NB4 (cell line): ENCODE measurements at places on chromosomes 3 and 15.
A peak's percentile ranks its signal among the peaks of the same experiment; 100 is the strongest.

- DNase-seq = no peak
Observed at GRCh38 chr15:80556694-80557367, 138.3 kb upstream of the ABHD17C start.

DNA sequence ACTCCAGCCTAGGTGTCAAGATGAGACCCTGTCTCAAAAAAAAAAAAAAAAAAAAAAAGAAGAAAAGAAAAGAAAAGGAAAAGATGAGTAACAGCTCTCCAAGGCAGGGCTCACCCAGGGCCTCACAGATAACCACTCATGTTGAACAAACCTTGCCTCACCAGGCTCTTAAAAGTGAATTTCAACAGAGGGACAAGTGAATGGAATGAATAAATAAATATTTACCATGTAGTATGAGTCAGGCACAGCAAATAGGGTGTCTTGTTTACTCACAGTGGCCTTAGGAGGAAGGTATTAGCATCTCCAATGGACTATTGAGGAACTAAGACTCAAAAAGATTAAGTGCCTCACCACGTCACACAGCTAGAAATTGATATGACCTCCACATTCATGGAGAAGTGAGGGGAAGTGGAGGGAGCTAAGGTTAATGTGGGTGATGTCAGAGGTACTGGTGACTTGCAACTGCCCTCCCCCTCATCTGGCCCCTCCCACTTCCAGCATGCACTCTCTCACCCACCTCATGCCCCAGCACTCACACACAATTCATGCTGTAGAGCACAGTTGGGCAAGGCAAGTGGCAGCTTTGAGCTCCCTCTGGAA, 255.5 kb downstream of the UACA start:
- DNase-seq = peak; percentile 83

DNA sequence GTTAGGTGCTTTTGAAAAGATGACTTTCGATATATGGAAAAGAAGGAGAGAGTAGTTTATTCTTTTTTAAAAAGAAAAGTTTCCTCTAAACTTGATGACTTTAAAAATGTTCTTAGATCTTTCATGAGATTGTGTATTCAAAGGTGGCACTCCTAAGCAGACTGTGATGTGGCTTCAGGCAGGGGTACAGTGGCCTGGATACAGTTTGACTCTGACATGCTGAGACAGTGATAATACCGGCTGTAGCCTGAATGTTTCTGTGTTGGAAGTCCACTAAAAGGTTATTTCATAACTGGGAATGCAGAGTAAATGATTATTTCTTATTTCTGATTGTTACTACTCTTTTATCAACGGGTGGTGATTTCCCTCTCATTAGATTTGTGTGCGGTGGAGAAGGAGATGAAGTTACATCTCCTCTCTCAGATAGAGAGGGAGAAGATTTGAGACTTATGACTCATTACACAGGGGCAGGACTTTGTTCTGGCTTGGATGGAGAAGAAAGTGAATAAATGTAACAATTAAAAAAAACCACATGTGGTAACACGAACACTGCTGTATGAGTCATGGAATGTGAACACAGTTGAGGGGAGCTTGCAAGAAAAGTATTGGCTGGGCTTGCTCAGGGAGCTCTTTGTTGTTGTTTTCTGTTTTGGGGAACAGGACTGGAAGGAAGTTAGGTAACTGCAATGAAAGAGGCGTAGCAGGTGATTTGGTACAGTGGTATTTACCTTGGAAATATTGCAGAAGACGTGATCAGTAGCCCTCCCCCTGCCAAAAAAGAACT, 21.6 kb downstream of the SPTSSB start:
- DNase-seq = peak; percentile 57

- no peak for DNase-seq
Observed at GRCh38 chr15:69597061-69597592, 144.5 kb downstream of the RPLP1 start.

GRCh38 chr3:50192689-50193141, 1.3 kb downstream of the GNAT1 start:
- peak; percentile 70 for DNase-seq

DNA sequence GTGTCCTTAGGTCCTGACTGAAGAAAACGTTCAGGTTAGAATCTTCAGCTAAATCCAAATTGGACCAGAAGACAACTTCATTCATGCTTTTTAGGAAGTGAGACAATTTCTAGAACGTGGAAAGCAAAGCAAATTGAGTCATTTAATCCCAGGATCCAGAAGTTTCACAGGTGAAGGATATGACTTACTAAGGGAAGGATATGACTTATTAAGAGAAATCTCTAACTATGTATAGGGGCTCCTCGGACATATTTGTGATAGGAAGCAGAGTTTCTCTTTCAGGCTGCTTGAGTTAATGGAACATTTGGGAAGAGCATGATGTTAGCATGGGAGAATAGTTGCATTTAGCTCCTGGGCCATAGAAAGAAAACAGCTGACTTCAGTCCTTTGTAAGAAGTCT, 16.1 kb upstream of the PLOD2 start:
- DNase-seq = no peak

- peak; percentile 72 for DNase-seq
Observed at GRCh38 chr15:79184465-79184892, 93.9 kb upstream of the RASGRF1 start.

- no peak for DNase-seq
Observed at GRCh38 chr3:6471744-6472143, 389.2 kb upstream of the GRM7 start.
